ENCODE measurements at places on chromosomes 3 and 15.

DNA sequence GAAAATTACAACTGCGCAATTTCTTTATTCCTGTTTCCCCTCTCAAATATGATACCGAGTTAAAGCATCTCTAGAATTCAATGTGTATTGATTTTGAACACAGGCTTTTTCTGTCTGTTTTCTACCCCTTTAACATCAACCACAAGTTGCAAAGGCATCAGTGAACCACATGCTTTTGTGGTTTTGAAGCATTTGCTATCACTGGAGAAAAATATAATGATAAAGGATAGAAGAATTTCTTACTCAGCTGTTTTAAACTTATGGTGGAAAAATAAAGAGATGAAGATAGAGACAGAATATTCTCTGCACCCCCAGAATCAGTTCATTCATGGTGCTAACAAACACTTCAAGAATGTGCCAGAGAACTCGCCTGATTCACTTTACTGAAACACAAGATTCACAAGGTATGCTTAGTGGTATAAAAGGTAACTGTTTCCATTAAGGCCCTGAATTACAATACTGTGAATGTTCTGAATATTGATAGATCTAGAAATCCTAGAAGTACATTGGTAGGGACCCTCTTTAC lies 9.5 kb upstream of the DPPA4 start:
- DNase-seq, result no peak

- no peak for DNase-seq
Observed at GRCh38 chr15:29124581-29125381, 144.8 kb downstream of the NSMCE3 start.

DNA sequence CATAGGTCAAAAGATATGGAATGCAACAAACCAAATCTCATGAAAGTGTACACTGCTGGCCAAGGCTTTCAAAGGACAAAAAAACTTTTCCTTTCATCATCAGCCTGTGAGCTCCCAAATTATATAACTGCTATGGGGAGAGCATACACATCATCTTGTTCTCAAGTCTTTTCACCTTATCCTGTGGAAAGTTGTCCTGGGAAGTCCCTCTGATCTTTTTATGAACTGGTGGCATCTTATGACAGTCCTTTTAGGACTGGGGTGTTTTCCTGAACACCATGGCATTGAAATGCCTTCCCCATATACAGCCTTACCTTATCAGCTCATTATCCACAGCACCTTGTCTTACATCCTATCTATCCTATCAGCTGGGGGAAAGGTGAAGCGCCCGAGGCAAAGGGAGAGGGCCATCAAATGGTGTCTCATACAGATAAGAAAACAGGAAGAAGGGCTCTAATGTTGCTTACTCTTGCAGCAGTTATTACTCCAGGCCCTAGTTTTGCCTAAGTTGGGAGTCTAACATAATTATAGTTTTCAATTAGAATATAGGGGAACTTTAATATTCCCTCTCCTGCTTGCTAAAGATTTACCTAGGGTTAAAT lies 61.5 kb upstream of the GOLIM4 start:
- peak; percentile 42 for DNase-seq

DNA sequence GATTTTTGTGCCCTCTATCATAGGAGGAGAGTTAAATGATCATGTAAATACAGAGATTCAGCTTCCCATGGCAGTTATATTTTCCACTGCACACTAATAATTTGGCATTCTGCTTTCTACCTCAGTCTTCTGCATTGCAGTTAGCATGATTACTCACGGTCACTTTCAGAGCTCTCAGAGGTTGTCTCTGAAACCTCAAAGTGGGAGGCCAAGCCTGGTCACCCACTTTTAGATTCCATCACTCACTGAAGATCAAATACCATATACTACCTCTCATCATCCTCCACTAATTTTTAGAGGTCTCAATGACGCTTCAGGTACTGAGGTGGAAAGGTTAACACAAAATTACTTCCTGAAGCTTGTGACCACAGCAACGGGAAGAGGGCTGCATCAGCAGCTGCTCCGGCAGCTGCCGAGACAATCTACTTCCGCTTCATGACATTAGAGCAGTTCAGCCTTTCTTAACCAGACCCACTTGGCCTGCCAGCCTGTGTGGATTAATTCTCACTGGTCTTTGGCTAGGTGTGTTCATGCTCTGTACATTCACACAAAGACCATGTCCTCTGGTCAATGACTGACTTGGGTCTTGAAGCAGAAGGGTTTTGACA lies 416.4 kb upstream of the PDZRN3 start:
- peak; percentile 13 for DNase-seq

DNA sequence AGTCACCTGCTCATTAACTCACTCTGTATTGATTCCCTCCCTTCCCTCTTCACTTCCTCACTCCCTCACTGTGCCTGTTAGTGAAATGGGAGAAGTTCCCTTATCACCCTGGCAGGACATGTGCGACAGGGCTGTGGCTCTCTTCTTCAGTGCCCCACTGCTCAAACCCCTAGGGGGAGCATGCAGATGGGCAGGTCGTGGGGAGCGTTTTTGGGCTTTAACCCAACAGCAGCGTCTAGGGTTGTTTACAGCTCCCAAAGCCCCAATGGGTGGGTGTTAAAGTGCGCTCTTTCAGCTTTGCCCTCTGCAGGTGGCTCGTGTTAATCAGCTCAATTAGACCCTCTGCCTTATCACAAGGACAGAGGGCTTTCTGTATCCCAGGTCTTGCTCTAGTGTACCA lies 447.8 kb upstream of the PROK2 start:
- DNase-seq, result no peak

Data from MV-4-11 (cell line).